Heart left ventricle (tissue), 16 donors: ENCODE measurements at places on chromosomes 13 and 19.
A peak's percentile ranks its signal among the peaks of the same experiment; 100 is the strongest.

DNA sequence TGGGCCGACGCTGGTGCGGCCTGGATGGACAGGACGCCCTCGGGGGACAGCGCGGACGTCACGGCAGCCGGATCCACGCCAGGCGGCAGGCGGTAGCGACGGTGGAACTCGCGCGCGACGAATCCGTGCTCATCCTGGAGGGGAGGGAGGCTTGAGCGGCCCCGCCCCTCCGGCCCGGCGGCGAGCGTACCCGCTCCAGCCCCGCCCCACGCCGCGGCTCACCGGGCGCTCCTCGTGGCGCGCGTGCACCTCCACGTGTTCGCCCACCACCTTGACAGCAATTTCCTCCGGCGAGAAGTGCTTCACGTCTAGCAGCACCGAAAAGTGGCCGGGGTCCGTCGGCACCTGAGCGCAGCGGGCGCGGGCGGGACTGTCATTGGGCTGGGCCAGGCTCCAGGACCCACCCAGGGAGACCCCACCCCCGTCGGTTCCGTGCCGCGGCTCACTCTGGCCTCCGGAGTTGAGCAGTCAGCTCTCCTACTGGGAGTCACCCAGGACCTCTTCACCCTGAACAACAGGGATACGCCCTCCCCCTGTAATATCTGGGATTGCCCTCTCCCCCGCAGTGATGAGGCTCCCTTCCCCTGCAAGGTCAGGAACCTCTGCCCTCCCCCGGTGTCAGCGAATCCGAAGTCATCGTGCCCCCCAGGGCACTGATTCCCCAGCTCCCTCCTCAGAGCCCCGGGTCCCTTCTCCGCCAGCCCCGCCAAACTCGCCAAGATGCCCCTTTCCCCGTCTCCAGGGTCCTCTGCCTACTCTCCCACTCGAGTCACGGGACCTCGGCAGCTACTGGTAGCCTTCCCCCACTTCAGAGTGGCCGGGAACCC, 1.1 kb downstream of the HSPB6 start:
- peaks cover 21% of the 10 kb centered on the region for H3K36me3 ChIP-seq
- peak overlapping the region; percentile 94 for H3K27ac ChIP-seq
- H3K4me3 ChIP-seq, result peak overlapping the region; percentile 99
- H3K4me1 ChIP-seq, result peaks cover 53% of the 10 kb centered on the region

DNA sequence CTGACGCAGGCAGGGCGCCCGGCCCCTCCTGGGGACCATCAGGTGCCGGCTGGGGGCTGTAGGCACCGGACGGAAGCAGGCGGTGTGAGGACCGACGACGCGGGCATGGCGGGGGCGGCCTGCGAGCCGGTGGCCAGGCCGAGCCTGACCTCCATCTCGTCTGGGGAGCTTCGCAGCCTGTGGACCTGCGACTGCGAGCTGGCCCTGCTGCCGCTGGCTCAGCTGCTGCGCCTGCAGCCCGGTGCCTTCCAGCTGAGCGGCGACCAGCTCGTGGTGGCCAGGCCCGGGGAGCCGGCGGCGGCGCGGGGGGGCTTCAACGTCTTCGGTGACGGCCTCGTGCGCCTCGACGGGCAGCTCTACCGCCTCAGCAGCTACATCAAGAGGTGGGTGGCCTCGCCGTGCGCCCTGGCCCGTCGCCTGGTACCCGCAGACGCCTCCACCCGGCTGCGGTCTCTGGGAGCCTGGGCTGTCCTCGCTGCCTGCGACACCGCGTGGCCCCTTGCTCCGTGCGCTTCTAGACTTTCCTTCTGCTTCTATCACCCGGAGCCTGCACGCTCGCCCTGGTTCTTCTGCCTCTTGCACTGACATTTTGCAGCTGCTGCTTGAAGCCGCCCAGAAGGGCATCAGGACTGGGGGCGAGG, 460 bp downstream of the MEDAG start:
- no peaks in the 10 kb centered on the region for H3K36me3 ChIP-seq
- peaks cover 37% of the 10 kb centered on the region for H3K27me3 ChIP-seq
- H3K27ac ChIP-seq, result peak overlapping the region; percentile 28
- no peak for DNase-seq
- H3K4me3 ChIP-seq, result peak overlapping the region; percentile 31

- H3K36me3 ChIP-seq, result peaks cover 64% of the 10 kb centered on the region
- no peaks in the 10 kb centered on the region for H3K27me3 ChIP-seq
- H3K4me3 ChIP-seq, result peak overlapping the region; percentile 21
- DNase-seq, result peak; percentile 83
Measured at GRCh38 chr19:45615795-45616703, 14.0 kb upstream of the GPR4 start.

DNA sequence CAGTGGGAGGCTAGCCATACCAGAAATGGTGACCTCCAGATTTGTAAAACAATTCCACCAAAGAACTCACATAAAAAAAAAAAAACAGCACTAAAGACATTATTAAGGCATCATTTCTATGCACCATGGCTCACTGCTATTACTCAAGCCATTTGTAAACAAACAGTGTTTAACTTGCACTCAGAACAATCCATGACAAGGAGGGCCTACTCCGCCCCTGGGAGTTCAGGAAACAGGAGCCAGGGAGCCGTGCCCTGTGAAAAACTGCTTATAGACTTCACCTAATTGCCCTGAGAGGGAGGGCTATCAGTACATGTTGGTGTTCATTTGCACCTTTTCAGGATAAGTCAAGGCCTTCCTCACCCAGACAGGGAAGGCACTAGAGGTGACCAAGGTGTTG, 103.2 kb downstream of the ZNF429 start:
- no peaks in the 10 kb centered on the region for H3K27me3 ChIP-seq
- no peak for DNase-seq
- H3K27ac ChIP-seq, result no peak overlapping the region
- H3K4me3 ChIP-seq, result no peak overlapping the region

GRCh38 chr19:4444765-4445741, 12.5 kb downstream of the UBXN6 start:
- DNase-seq, result no peak
- peaks cover 61% of the 10 kb centered on the region for H3K36me3 ChIP-seq
- no peak overlapping the region for H3K4me3 ChIP-seq
- no peaks in the 10 kb centered on the region for H3K27me3 ChIP-seq
- peaks cover 12% of the 10 kb centered on the region for H3K4me1 ChIP-seq

DNA sequence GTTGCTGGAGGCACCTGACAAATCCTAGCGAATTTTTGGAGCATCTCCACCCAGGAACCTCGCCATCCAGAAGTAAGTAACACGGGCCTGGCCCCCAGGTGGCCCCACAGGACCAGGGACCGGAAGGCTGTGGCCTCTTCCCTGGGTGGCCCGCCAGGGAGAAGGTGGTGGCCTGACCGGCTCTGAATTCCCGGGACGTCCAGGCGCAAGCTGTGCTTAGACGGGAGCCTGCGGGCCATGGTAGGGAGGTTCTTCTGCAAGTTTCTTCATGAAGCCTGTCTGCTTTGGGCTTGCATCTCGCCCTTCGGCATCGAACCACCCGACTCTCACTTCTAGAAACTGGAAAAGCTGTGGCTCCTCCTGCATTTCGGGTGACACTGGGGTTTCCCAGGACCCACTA, 47.4 kb downstream of the KDM4B start:
- H3K27me3 ChIP-seq, result no peaks in the 10 kb centered on the region
- H3K4me1 ChIP-seq, result no peaks in the 10 kb centered on the region
- H3K27ac ChIP-seq, result no peak overlapping the region
- H3K4me3 ChIP-seq, result no peak overlapping the region
- peaks cover 24% of the 10 kb centered on the region for H3K36me3 ChIP-seq
- no peak for DNase-seq

GRCh38 chr13:34000955-34001354, 183.0 kb downstream of the RFC3 start:
- H3K27ac ChIP-seq, result no peak overlapping the region
- H3K27me3 ChIP-seq, result no peaks in the 10 kb centered on the region
- no peak for DNase-seq
- no peaks in the 10 kb centered on the region for H3K36me3 ChIP-seq
- H3K4me3 ChIP-seq, result no peak overlapping the region

DNA sequence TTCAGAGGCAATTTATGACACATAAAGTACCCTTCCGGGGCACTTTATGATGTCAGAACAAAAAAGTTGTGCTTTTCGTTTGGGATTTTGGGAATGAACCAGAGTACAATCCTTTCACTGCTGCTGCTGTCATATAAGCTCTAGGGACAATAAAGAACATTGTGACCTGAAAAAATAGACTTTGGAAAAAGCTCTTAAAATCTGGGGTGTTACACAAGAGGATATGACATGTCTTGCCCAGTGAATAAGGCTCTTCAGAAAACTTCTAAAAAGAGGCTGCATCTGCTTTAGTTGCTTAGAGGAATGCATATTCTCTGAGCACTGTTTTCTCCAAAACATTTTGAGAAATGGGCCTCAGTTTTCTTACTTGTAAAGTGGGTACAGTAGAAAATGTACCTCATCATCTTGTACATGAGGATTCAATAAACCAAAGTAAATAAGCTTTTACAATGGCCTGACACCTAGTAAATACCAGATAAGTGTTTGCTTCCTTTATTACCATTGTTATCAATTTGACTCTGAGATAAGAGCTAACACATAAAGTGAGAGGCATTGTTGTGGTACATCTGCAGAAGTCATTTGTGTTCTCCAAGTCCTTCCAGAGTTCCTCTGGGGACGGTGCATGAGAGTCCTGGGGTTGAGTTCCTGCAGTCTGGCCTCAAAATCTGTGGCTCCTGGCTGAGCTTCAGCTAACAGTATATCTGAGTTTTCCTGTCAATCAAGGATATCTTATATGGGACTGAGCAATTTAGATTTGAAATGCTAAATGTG, 67.4 kb upstream of the EDNRB start:
- H3K36me3 ChIP-seq, result no peaks in the 10 kb centered on the region
- H3K4me1 ChIP-seq, result peaks cover 28% of the 10 kb centered on the region
- H3K4me3 ChIP-seq, result no peak overlapping the region
- no peak overlapping the region for H3K27ac ChIP-seq
- peak; percentile 25 for DNase-seq
- no peaks in the 10 kb centered on the region for H3K27me3 ChIP-seq

- H3K4me3 ChIP-seq, result no peak overlapping the region
- H3K4me1 ChIP-seq, result no peaks in the 10 kb centered on the region
- H3K27me3 ChIP-seq, result no peaks in the 10 kb centered on the region
- H3K27ac ChIP-seq, result no peak overlapping the region
Measured at GRCh38 chr13:30088312-30088855, 219.0 kb downstream of the KATNAL1 start.

DNA sequence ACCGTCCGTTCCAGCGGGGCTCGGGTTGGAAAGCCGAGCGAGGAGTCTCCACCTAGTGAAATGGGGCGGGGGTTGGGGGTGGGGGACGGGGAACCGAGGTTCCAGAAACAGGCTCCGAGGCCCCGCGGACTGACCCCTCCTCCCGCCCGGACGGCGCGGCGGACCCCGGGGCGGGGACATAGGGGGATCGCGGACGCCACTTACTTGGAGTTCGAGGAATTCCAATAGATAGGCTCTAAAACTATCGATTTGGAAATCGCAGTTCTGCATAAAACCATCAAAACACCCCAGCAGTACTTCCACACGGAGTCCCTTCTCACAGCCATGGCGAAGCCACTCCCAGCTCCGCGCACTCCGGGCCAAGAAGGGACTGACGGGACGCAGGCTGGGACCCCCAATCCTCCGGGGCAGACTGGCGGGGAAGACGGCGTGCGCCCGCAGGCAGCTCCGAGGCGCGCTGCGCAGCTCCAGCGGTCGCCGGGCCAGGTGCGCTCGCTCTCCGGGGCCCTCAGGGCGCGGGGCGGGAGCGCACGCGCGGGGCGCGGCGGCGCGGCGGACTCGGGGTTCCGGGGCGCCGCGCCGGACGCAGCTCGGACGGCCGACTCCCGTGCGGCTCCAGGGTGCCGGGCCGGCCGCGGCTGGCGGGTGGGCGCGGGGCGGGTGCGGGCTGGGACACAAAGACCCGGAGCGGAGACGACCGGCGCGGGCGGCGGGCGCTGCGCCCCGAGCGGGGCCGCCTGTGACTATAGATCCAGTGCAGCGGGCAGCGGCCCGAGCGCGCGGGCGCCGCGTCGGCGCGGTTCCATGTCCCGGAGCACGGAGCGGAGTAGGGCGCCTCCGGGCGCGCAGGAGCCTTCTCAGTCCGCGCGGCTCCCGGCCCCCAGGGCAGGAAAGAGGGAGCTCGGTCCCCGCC, 567 bp downstream of the EFNB2 start:
- peak; percentile 64 for DNase-seq
- peak overlapping the region; percentile 67 for H3K4me3 ChIP-seq
- peaks cover 10% of the 10 kb centered on the region for H3K4me1 ChIP-seq
- no peaks in the 10 kb centered on the region for H3K27me3 ChIP-seq
- H3K36me3 ChIP-seq, result no peaks in the 10 kb centered on the region
- peak overlapping the region; percentile 79 for H3K27ac ChIP-seq

DNA sequence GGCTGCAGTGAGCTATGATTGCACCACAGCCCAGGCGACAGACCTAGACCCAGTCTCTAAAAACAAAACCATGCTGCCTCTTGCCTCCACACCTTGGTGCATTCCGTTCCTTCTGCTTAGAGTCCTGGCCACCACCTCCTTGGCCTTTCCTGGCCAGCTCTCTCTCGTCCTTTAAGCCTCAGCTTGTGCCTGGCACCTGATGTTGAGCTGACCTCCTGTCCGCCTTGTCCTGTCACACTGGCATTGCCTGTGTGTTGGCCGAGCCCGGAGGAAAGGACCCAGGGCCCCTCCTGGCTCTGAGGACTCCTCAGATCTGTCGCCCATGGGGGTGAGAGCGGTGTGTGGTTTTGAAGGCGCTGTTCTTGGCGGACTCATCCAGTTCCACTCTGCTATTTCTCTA, 143.3 kb downstream of the STK24 start:
- DNase-seq, result no peak
- H3K4me1 ChIP-seq, result no peaks in the 10 kb centered on the region
- H3K27me3 ChIP-seq, result no peaks in the 10 kb centered on the region
- H3K4me3 ChIP-seq, result no peak overlapping the region
- H3K36me3 ChIP-seq, result no peaks in the 10 kb centered on the region

- H3K4me1 ChIP-seq, result peaks cover 21% of the 10 kb centered on the region
- H3K27me3 ChIP-seq, result no peaks in the 10 kb centered on the region
- H3K36me3 ChIP-seq, result peaks cover 53% of the 10 kb centered on the region
- H3K27ac ChIP-seq, result peak within 1 kb of the TSS; percentile 88
Measured at GRCh38 chr19:36115453-36116343, at the start of gene TBCB. TBCB (plus strand) TSS chr19:36115468; CDS start chr19:36115561, 93 bp downstream.

GRCh38 chr19:35247526-35248309, 1.1 kb upstream of the LSR start:
- peak overlapping the region; percentile 39 for H3K4me3 ChIP-seq
- H3K4me1 ChIP-seq, result peaks cover 35% of the 10 kb centered on the region
- peak overlapping the region; percentile 69 for H3K27ac ChIP-seq
- no peaks in the 10 kb centered on the region for H3K36me3 ChIP-seq

DNA sequence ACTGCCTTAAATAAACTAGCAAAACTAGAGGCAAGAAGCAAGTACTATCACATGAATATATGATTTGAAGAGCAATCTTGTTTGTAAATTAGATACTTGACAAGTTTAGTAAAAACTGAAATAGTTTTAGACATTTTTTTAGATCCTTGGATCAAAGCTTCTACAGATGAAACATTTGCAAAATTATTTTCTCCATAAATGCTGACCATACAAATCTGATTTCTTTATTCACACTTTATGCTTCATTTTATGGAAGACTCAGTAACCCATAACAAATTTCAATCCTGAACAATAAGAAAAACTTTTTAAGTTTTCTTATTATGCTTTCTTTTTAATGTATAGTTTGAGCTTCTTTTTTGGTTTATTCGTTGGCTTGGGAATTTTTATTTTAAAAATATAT, 750.2 kb upstream of the SLITRK5 start:
- no peak overlapping the region for H3K27ac ChIP-seq
- no peak for DNase-seq
- H3K27me3 ChIP-seq, result no peaks in the 10 kb centered on the region
- H3K4me3 ChIP-seq, result no peak overlapping the region
